ENCODE measurements at places on chromosomes 13 and 19.

DNA sequence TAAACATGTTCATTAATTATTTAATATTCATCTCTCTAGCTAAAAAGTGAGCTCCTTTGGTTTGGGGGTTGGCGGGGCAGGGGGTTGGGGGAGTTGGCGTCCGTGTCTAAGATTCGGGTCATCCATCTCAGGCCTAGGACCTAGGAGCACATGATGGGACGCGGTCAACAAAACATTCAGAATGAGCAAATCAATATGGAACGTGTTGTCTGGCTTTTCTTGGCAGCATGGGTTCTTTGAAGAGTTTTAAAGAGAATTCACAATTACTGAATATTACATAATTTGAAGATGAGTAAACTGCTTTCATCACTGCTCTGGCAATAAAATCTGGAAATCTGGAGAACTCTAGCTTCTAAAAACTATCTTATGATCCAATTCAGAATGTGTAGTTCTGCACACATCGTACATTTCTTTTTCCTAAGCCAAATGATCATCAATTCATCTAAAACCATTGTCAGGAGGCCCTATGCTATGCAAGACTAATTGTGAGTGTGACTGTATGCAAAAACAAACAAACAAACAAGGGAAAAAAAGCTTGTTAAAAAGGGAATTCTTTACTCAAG lies 5.4 kb upstream of the ARGLU1 start:
- no peak for DNase-seq

GRCh38 chr19:40889366-40889765 lies 7.3 kb upstream of the CYP2A7 start:
- DNase-seq, result no peak

DNA sequence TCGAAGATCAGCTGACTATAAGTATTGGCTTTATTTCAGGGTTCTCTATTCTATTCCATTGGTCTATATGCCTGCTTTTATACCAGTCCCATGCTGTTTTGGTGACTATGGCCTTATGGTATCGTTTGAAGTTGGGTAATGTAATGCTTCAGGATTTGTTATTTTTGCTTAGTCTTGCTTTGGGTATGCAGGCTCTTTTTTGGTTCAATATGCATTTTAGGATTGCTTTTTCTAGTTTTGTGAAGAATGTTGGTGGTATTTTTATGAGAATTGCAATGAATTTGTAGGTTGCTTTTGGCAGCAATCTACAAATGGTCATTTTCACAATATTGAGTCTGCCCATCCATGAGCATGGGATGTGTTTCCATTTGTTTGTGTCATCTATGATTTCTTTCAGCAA lies 951.9 kb upstream of the SLITRK1 start:
- DNase-seq, result no peak

DNA sequence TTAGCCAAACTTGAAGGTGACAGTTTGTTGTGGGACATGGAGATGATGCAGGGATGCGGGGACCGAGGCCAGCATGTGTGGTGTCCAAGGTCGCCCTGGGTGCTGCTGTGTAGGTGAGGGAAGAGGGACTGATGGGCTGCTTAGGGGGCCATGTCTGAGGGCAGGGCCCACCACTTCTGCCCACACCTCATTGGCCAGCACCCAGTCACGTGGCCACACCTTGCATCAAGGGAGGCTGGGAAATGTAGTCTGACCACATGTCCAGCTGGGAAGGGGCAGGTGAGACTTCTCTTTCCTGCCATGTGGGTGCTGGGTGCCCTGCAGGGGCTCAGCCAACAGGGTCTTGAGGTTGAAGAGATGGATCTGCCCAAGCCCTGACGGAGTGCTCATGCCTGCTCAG lies 88.9 kb downstream of the KDM4B start:
- DNase-seq, result no peak

DNA sequence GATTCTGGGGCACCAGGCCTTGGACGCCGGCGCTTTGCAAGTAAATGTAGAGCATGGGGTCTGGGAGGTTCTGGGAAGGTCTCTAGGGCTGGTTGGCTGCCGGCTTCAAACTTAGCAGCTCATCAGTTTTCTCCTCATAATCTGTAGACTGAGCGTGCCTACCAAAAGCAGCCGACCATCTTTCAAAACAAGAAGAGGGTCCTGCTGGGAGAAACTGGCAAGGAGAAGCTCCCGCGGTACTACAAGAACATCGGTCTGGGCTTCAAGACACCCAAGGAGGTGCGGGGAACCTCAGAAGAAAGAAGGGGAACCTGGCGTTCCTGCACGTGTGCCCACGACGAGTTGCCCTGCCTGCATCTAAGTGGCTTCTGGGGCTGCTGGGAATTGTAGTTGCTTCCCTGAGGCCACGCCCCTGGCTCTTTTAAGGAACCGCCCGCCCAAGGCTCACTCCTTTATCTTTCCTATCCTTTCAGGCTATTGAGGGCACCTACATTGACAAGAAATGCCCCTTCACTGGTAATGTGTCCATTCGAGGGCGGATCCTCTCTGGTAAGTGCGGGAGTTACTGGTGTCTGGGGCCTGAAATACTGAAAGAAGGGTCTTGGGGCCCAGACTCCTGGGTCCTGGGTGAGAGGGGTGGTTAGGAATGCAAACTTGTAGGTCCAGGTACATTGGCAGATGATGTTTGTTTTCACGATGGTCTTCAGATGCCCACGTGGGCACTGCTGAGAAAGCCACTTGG lies 984 bp downstream of the RPS11 start:
- peak; percentile 77 for DNase-seq

- no peak for DNase-seq
These were observed 17.4 kb downstream of the ZNF586 start for GRCh38 chr19:57786906-57787305.

Measured in naive thymus-derived CD4-positive, alpha-beta T cell (primary cell).